Fibroblast of upper back skin (primary cell): ENCODE measurements at places on chromosomes 5 and 9.

GRCh38 chr5:22708770-22709328, 144.3 kb downstream of the CDH12 start:
- DNase-seq = no peak

DNA sequence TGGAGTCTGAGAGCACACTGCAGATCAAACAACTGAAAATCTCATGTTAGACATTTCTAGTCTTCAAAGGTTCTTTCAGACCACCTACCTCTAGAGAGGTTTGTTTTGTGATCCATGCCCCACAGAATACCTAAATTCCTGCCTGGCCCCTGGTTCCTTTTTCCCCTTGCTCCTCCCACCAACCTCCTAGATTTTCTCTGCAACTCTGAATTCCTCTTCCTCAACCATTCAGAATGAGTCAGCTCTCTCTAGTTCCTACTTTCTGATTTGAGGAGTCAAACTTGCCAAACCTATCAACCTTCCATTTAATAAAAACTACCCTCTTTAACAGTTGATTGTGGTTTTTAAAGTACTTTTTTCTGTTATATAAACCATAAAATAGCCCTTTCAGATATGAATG, 83.2 kb upstream of the ZNF462 start:
- DNase-seq = no peak

DNA sequence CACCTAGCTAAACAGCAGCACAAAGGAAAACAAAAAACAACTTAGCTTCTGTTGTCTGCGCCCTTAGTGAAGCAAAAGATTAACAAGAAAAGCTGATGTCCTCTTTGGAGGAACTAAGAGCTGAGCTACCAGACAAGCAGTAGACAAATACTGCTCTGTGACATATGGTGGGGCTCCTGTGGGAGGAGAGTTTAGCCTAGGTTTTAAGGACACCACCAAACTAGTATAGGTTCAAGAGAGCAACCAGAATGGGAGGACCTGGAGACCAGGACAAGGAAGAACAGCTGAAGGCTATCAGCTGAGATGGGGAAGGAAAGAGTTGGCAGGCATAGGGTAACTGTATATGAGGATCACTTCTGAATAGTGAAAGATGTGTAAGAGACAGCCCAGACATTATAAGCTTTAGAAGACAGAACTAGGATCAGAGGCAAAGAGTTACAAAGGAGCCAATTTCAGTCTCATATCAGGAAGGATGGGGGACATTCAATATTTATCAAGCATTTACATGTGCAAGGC, 27.2 kb downstream of the FBXW2 start:
- no peak for DNase-seq

DNA sequence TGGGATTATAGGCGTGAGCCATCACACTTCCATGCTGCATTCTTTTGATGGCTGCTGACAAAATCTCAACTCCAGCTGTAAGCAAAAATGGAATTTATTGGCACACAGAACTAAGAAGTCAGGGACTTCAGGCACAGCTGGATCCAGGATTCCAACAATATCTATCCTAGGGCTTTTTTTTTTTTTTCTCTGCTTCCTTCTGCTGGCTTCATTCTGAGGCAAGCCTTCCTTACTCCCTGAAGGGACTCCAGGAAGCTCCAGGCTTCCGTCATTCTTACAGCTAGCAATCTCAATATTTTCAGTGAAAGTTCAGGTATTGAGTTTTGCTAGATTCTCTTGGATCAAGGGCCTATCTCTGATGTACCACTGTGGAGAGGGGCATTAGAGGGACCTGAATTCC, 66.1 kb downstream of the GALNT12 start:
- no peak for DNase-seq
